ENCODE measurements at places on chromosomes 3 and 15.

DNA sequence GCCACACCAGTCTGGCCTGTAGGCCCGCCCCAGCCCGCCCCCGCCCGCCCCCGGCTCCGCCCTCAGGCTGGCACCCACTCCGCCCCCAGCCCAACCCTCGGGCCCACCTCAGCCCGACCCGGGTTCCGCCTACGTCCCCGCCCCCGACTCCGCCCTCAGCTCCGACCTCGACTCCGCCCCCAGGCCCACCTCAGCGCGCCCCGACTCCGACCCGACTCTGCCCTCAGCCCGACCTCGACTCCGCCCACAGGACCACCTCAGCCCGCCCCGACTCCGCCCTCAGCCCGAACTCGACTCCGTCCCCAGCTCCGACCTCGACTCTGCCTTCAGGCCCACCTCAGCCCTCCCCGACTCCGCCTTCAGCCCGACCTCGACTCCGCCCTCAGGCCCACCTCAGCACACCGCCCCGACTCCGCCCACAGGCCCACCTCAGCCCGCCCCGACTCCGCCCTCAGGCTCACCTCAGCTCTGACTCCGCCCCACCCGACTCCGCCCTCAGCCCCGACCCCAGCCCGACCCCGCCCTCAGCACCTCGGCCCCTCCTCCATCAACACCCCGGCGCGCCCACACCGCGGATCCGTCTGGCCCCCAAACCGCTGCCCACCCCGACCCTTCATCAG lies at the start of gene RAB43:
TSS of gene RAB43 (minus strand) at position 13 of the 620 bp plus-strand sequence. CDS start 315 bp downstream, outside the sequence.
- peak; percentile 72 for DNase-seq

DNA sequence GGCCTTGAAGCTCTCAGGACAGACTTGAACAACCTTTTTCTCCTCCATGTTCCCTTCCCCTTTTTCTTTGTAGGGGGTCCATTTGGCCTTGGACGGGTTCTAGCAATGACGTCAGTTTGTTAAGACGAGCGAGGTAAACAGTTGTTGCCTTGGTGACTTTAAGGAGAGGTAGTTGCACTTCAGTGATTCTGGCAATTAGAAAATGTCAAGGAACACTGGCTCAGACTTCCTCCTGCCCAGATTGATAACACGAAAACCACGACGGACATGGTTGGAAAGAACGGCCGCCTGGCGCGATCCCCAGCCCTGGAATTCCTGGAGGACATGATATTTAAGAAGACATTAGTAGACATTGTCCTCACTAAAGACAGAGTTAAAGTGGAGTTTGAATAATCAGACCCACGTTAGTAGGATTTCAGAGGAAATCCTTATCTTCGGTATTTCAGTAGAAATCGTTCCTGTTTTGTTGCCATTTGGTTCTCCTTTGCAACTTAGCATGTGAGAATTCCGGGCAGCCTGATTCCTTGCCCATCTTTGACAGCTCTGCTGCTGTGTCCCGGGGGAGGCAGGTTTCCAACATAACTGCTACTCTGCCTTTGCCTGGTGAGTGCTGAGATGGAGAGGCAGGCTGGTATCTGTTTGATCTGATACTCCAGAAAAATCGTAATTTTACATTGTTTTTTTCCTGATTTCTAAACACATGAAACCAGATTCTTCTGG lies 87.3 kb downstream of the ST6GAL1 start:
- DNase-seq, result no peak

DNA sequence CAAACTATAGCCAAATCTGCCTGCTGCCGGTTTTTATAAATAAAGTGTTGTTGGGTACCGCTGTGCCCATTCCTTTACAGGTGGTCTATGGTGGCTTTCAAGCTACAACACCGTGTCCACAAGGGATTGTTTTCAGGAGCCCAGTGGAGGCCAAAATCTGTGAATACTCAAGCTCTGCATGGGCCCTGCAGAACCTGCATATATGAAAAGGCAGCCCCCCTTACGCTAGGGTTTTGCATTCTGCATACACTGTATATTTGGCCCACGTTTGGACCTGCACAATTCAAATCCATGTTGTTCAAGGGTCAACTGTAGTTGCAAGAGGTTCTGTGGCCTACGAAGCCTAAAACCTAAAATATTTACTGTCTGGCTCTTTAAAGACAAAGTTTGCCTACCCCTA lies 122.2 kb upstream of the TLE3 start:
- DNase-seq, result no peak

- DNase-seq, result no peak
These were observed 36.1 kb downstream of the NPTN start for GRCh38 chr15:73597036-73597638.

- DNase-seq, result no peak
These were observed 4.6 kb upstream of the UQCRC1 start for GRCh38 chr3:48614044-48614443.

GRCh38 chr3:188067932-188068331 lies 86.0 kb upstream of the LPP start:
- no peak for DNase-seq

- no peak for DNase-seq
These were observed 11.7 kb downstream of the PLCB2 start for GRCh38 chr15:40295877-40296560.

DNA sequence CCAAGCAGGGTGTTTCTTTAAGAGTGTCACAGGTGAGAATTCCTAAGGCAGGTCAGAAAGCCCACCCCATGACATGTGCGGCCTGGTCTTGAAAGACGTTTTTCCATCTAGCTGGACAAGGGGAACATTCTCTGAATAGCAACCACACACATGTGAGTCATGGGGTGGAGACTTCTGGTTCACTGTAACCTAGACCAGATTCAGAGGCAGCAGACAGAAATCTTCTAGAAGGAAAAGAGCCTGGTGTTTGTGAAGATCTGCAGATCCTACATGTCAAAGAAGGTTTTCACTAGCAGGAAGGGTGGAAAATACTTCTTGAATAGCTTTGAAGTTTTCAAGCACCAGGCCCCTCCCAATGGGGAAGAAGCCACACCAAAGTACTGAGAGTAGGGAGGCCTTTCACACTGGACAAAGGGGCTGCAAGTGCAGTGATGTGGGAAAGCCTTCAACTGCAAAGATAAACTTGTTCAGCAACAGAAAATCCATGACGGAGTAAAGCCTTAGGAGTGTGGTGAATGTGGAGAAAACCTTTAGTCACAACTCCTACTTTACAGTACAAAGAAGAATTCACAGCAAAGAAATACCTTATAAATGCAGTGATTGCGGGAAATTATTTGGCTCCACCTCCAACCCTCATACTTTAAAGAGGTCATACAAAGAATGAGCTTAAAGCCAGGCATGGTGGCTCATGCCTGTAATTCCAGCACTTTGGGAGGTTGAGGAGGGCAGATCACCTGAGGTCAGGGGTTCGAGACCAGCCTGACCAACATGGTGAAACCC lies 17.6 kb downstream of the ADAM10 start:
- DNase-seq, result no peak

DNA sequence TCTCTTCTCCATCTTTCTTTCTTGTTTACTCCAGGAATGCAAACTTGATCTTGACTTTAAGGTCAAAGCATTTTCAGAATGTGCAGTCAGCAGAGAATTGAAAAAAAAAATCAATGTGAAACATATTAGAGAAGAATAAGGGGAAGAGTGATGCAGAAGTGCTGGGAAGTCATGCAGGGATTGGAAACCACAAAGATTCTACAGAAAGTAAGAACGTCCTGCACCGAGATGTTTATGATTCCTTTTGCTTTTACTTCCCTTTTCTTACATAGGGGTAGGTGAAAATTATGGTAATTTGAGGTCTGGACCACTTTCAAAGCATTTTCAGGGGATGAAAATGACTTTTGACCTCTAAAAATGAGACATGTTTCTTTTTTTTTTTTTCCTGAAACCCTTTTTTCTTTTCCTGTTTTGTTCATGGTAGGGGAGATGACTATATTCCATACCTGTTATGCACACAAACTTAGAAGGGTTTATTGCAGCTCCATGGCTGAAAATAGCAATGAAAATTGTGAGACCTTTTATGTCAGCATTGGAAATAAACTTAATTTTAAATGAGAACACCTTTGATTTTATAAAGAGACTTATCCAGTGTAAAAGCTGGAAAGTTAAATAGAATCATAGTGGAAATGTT lies 623.5 kb upstream of the TBL1XR1 start:
- DNase-seq, result no peak

DNA sequence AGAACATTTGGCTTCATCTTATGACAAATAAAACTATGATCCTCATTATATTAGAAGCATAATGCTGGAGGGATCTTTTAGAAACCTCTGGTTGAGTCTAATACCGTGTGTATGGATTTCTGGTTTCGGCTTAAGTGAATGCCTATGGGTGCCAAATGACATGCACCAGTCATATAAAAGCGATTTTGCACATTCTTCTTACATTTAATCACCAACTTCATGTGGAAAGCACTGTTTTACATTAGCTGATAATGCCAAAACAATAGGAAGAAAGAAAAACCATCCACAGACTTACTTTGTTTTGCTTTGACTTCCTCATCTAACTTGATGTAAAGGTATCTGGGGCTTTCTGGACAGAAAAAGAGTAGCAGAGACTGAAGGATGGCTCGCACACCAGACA lies 20.9 kb downstream of the SLC2A2 start:
- DNase-seq, result no peak

- no peak for DNase-seq
These were observed 5.3 kb upstream of the EID1 start for GRCh38 chr15:48872632-48873031.

DNA sequence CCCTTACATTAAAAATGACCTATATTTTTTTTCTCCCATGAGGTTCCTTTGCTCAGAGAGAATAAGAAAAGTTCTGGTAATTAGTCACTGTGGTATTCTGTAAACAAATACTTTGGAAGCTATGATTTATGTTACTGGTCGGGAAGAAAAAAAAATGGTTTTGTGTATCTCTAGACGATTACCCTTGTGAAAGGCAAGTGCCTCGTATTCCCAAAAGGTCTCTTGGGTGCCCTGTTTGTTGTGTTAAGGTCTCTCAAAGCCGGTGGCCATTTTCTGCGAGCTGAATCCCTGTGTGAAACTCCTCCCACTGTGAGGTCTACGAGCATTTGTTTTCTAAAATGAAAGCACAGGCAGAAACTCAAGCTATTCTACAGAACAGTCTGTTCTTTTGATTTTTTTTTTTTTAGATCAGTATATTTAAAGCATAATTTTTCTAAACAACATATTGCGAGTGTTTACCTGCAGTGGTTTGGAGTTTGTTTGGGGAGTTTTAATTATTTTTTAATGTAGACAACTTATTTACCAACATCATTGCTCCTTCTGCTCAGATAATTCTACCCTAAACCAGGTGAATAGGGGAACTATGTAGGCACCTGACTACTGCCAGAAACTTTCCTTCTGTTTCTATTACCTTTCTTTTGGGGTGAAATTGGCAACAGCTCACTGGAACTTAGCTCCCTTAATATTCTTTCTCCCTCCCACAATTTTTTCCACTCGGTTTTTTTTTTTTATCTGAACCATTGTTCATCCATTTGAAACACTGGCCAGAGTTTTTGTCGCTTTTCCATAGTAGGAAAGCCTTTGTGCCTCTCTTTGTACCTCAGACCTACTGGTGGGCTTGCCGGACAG lies 44.0 kb downstream of the ZBTB38 start:
- peak; percentile 57 for DNase-seq

- DNase-seq, result peak; percentile 81
These were observed 57.5 kb upstream of the HERC1 start for GRCh38 chr15:63891079-63891767.

DNA sequence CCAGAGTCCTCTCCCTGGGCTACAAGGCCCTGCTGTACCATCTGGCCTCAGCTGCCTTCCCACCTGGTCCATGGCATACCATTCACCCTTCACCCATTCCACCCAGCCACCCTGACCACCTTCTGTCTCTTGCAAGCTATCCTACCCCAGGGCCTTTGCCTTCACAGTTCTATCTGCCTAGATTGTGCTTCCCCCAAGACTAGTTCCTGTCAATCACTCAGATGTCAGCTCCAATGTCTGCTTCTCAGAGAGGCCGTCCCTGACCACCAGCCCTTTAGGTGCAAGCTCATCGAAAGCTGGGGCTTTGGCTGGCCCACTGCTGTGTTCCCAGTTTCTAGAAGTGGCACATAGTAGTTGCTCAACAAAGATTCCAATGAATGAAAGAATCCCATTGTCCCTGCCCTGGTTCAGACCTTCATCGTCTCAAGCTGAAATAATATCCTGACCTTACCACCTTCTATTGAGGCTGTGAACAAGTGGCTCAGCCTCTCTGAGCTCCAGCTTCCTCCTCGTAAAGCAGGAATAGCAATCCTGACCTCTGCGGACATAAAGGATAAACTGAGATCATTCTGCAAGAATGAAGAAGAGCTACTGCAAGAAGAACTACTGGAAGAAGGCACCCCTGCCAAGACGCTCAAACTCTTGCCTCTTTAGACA lies 15.8 kb downstream of the EFCAB12 start:
- no peak for DNase-seq

DNA sequence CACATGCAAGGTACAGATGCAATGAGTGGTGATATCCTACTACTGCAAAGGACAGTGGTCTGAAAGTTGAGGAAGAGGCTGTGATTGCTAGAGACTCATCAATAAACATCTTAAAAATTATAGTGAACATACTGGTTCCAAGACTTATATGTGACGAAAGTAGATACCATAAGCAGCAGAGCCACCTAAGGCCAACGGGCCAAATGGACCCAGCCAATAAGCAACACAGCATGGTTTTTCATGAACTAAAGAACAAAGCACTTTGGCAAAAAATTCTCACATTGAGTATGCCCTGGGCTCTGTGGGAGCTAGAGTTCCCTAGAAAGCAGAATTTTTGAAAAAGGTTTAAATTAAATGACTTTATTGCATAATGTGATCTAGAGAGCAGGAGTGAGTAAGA lies 272.1 kb downstream of the SI start:
- no peak for DNase-seq

DNA sequence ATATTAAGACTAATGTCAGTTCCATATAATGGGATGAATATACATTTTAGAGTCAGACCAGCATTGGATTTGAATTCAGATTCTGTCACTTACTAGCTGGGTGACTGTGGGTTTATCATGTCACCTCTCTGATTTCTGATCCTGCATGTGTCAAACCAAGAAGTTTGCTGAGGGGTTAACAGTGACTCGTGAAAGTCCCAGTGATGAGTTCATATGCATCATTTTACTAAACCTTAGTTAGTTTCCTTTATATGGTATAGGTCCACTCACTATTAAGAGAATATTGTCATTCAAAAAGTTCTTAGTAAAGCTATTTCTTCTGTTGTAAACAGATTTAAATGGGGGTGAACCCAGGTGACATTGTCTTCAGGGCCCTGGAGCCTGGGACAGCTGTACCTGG lies 102.3 kb downstream of the ZNF621 start:
- no peak for DNase-seq

GRCh38 chr3:98812851-98813374 lies 49.8 kb downstream of the ST3GAL6 start:
- DNase-seq, result no peak

All from stimulated activated CD4-positive, alpha-beta T cell treated with anti-CD3 and anti-CD28 coated beads, Interleukin-4, amount 100 ng/mL, for 24 hours (primary cell).